ENCODE measurements at places on chromosomes 12 and 14. TPM values are rescaled to one million over a fixed set of nuclear protein-coding genes. Genes with fewer than 3 reads are reported as not detected.

The PMCH gene
- not detected for total RNA-seq

DNA sequence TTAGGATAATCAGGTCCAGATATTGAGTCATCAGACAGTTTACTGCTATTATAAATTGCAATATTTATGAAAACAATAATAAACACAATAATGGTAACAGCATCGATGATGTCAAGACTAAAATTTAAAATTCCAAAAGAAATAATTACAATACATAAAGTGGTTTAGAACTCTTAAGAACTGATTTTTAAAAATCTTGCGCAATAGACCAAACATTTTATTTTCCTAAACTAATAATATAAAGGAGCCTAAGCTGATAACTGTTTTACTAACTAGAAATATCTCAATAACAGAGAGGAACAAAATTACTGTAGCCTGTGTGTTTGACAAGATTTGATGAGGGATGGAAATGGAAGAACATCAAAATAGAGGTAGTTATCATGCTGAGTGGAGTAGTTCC lies 93.9 kb upstream of the TRHDE start:
- no peak for DNase-seq

- DNase-seq, result no peak
Observed at GRCh38 chr12:116820064-116820656, 61.1 kb downstream of the HRK start.

- DNase-seq, result no peak
Observed at GRCh38 chr12:128852885-128853599, at the start of gene GLT1D1. TSS of gene GLT1D1 (plus strand) at chr12:128853478. CDS start at chr12:128853582, 104 bp downstream.

The TAS2R43 gene
- total RNA-seq, result 0.62 TPM

The HPD gene
- total RNA-seq, result not detected

DNA sequence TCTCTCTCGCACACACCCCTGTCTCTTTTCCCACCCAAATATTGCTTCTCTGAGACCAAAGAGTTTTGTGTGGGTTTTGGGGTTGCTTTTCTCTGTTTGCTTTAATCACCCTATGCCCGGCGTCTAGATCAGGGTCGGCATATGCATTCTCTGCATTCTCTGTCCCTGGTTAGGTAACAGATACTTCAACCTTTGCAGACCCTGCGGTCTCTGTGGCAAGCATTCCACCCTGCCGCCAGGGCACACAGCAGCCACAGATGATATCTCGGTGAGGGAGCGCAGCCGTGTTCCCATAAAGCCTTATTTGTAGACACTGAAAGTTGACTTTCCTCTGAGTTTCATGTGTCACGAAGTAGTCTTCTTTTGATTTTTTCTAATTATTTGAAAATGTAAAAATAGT lies 110.4 kb upstream of the FZD10 start:
- no peak for DNase-seq
